Activated naive CD4-positive, alpha-beta T cell (primary cell): ENCODE measurements at places on chromosomes 4 and X.

DNA sequence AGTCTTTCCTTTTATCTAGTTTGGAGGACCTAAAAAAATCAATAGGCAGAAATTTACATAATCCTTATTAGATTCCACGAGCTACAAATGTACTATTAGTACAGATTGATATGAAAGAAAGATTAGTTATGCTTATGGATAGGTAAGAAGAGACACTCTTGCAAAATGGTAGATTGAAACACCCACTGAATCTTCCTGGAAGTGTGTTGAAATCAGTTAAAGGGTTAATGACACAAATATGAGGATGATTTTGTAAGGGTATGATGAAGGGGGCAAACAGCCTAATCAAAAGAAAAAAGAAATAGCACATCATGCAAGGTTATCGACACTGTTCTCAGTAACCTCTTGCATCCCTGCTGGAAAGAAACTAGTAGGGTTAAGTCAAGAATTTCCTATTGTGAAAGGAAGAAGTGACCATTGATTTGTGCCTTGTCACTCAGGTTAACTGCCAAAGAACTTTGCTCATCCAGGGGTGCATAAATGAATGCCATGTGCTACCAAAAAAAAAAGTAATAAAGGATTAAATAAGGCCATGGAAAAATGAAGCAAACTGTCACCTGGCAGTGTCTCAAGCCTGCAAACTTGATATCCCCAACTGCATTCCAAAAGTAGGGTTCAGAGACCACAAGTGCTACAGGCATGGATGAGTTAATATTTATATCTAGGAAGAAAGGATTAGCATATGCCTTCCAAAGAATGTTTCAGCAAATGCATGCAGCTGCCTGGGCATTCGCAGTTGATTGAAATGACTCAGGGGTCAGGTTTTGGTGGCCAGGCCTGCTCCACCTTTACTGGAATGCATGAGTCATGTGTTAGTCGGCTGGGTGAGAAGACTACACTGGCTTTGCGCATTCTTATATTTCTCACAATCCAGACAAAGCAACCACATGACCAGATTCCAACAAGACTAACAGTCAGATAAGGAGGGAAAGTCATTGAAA, 78.3 kb upstream of the ATXN3L start:
- DNase-seq: no peak

GRCh38 chr4:98606894-98607293, 51.5 kb downstream of the TSPAN5 start:
- no peak for DNase-seq

DNA sequence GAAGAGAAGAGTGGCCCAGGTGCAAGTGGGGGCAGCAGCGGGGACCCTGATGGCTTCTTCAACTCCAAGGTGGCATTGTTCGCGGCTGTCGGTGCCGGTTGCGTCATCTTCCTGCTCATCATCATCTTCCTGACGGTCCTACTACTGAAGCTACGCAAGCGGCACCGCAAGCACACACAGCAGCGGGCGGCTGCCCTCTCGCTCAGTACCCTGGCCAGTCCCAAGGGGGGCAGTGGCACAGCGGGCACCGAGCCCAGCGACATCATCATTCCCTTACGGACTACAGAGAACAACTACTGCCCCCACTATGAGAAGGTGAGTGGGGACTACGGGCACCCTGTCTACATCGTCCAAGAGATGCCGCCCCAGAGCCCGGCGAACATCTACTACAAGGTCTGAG, 11.4 kb downstream of the EFNB1 start:
- no peak for DNase-seq

DNA sequence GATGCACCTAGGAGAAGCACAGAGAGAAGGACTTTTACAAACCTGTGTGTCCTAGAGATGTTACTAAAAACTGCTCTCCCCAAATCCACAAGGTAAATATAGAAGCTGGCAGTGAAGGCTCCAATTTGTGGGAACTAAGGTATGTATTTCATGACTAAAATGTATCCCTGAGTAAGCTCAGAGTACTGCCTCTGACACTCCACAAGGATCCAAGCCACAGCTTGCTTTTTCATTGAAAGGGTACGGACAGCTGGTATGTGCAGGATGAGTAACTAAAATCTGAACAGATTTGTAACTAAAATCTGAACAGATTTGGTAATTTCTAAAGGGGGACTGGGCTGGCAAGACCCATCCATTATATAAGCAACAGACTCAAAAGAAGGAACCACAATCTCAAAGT, 187.6 kb downstream of the DCLK2 start:
- DNase-seq: no peak

GRCh38 chrX:133302775-133303445, 84.8 kb upstream of the TFDP3 start:
- no peak for DNase-seq

DNA sequence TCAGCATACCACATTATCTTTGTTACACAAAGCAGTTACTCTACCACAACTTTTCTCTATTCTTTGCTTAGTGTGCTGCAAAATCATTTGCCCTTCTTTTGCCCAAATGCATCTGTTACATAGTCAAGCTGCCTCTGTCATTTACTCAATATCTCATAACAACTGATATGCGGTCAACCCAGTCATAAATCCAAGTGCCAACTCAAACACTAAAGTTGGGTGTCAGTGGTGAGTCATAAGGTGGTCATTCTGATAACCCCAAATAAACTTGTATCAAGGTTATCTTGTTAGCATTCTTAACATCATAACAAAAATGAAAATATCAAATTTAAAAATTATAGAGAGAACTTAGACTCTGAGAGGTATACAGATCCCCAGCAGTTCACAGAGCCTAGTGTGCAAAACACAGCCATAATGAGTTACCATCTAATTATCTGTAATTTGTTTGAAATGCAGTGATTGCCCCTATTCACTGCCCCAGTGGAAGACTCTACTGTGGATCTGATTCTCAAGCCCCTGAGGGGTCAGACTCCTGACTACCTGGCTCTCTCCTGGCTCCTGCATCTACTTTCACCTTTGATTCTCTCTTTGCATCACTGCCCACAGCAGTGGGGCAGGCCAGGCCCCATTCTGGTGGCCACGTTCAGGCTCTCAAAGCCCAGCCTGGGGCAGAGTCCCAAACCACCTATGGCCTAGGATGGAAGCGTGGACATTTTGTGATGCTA, 29.2 kb downstream of the TBC1D9 start:
- no peak for DNase-seq

- no peak for DNase-seq
These were observed 136.5 kb downstream of the IL15 start for GRCh38 chr4:141772838-141773237.

GRCh38 chrX:39757971-39758370, 339.8 kb downstream of the BCOR start:
- no peak for DNase-seq

- DNase-seq: no peak
These were observed 62.1 kb downstream of the CLCN3 start for GRCh38 chr4:169682372-169683047.

DNA sequence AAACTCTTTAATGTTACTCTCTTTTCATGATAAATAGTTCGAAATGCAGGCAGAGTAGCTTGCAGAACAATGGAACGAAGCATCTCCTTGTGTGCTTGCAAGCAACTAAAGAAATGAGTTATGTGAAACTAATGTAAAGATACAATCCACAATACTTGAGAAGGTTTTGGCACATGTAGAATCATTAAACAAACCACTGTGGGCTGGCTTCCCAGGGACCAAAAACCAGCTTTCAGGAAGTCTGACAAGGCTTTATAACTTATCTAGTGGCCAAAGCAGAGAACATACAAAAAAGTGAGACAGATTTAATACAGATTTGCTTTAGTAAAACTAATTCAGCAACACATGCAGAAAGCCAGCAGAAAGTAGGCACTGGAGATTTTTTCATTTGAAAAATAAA, 1673.8 kb upstream of the AGA start:
- DNase-seq: no peak

GRCh38 chr4:17962171-17962570, 59.4 kb downstream of the LCORL start:
- DNase-seq: no peak
